Kidney tubule cell (primary cell): ENCODE measurements at places on chromosomes 7 and 10.

- no peak for DNase-seq
These were observed 30.5 kb upstream of the ZRANB1 start for GRCh38 chr10:124911124-124912067.

DNA sequence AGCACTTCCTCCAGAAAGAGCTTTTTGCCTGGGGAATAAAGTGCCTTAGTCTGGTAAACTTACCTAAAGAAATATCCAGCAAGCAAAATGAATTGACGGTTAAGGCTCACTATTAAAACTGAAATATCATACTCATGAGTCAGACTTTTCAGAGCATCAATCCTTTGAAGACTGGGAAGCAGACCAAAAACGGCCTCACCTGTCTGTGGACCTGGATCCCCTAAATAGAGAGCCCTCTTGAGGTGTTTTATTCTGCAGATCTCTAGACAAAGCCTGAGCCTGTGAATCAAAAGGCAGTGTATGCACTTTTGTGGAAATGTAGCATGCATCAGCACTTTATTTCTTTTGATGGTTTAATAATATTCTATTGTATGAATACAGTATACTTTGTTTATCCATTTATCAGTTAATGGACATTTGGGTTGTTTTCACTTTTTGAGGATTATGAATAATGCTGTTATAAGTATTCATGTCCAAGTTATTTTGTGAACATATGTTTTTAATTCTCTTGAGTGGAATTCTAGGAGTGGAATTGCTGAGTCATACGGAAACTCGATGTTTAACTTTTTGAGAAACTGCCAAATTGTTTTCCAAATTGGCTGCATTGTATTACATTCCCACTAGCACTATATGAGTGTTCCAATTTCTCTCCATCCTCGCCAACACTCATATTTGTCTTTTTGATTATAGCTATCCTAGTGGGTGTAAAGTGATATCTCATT is 449.0 kb upstream of the IGFBP3 start:
- peak; percentile 14 for DNase-seq

- DNase-seq = no peak
These were observed 13.6 kb upstream of the LIPM start for GRCh38 chr10:88788924-88789323.

DNA sequence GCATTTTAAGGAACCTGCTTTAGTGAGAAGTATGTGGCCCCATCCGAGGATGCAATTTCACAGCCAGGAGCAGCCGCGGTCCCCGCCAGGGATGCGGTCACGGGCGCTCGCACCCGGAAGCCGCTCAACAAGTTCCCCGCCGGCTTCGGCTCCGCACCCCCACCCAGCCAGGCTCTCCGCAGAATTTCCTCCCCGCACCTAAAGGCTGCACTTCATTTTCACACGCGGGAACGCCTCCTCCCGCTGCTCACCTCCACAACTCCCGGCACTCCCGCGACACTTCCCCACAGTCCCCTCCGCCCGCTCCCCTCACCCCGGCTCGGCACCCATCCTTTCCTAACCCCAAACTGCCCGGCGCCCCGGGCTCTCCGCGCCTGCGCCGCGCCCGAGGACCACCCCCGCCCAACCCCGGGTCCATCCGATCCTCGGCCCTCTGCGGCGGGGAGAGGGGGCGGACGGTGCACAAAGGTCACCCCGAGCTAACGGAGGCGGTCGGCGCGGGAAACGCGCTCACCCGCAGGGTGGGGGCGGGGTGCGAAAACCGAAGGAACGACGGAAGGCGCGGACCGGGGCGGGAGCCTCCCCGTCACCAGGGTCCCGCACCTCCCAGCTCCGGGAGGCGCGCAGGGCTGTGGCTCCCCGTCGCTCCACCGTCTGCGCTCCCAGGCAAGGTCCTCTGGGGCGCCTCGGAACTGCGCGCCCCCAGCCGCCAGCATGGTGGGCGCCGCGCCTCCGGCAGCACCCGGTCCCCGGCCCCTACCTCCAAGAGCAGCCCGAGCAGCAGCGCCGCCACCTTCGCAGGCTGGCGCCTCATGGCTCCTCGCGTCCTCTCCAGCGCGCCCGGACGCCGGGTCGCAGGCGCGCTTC is 558 bp downstream of the VOPP1 start:
- DNase-seq = peak; percentile 65

- no peak for DNase-seq
These were observed 350.7 kb downstream of the IPMK start for GRCh38 chr10:57917019-57917418.
